Stimulated activated CD4-positive, alpha-beta T cell treated with anti-CD3 and anti-CD28 coated beads, Interleukin-1b, Interleukin-23, amount 100 ng/mL, for 1 hour (primary cell): ENCODE measurements at places on chromosomes 3 and 15.

DNA sequence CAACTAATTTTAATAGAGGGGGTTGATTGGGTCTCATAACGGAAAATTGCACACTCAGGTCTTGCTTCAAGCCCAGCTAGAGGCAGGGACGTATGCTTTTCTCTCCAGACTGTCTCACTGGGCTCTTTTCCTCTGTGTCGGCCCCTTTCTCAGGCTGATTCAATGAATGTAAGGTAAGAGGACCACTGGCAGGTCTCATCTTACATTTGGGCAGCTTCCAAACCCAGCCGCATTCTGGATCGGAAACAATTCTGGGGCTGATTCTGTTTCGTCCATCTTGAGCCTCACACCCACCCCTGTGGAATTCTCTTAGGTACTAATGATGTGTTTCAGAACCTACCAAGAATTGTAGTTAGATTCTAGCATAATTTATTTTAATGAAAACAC, 40.7 kb downstream of the TMEM212 start:
- DNase-seq, result no peak

GRCh38 chr15:70525551-70525950, 237.8 kb downstream of the UACA start:
- no peak for DNase-seq

DNA sequence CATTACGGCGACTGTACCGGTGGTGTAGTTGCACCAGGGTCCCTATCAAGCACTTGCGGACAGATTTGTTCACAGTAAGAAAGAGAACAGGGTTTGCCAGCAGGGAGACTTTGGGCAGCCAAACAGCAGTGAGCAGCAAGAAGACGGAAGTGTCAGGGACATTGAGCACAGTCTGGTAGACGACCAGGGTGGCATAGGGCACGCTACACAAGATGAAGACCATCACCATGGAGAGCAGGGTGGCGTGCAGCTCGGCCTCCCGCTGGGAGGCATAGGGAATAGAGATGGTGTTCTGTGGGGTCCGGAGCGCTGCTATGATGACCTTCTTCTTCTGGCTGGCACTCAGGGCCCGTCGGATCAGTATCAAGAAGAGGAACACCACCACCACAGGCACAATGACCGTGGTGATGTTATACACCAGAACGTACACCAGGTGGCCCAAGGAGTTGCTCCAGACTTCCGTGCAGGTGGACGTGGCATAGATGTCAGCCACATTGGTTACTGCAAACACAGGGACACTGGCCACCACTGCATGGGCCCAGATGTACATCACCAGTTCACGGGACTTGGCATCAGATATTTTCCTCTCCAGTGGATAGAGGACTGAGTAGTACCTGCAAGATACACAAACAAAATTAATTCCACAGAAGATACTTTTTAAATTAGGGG, 19.1 kb upstream of the FSIP1 start:
- DNase-seq, result no peak

DNA sequence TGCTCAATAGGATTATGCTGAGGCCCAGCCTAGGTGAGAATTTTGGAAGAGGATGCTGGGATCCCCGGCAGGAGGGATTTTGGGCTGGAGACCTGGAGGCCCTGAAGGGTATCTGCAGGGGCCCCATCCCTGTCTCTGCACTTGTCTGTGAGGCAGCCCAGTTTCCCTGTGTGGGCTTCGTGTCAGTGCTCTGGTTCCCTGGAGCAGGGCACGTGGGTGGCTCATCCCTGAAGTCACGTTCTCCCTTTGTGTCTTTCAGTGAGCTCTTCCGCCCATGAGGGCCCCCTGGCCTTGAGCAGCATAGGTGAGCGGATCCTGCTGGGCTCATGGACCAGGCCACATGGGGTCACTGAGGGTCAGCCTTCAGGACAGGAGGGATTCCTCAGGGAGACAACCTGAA, 217.9 kb downstream of the SNRPN start:
- no peak for DNase-seq

DNA sequence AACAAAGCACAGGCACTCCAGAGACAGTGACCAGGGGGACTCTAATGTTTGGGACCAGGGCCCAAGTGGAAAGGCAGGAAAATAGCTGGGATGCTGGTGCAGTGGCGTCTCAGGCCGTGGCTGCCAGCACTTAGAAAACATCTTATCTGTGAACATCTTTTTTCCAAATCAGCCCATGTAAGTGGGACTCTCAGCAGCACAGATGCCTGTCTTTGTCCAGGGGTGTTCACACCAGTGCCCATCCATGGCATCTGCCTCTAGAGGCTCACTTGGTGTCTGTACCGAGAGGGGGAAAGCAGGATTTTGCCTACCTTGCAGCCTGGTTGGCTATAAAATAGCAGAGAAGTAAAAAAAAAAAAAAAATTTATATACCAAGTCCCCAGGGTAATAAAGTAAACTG, 26.7 kb downstream of the SLC12A8 start:
- DNase-seq, result no peak

GRCh38 chr3:11131371-11131770, 22.9 kb upstream of the HRH1 start:
- no peak for DNase-seq

DNA sequence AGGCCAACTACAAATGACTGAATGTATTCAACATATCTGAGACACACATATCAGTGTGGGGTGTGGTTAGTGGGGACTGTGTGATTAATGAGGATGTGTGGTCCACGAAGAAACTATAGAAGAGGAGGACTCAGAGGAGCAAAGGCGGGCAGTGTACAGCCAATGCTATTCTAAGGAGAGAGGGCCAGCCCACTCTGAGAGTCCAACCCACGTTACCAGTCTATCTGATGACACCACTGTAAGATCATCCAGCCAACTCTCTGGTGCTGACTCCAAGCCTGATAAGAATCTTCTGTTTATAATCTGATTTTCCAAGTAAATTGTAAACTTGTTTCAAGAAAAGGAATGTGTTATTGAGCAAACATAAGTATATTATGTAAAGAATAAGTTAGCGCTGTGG, 47.2 kb downstream of the MCF2L2 start:
- DNase-seq, result no peak

- DNase-seq, result no peak
Observed at GRCh38 chr3:62277986-62278385, 95.4 kb downstream of the FEZF2 start.

GRCh38 chr3:188911026-188911850, 260.5 kb upstream of the TPRG1 start:
- no peak for DNase-seq

DNA sequence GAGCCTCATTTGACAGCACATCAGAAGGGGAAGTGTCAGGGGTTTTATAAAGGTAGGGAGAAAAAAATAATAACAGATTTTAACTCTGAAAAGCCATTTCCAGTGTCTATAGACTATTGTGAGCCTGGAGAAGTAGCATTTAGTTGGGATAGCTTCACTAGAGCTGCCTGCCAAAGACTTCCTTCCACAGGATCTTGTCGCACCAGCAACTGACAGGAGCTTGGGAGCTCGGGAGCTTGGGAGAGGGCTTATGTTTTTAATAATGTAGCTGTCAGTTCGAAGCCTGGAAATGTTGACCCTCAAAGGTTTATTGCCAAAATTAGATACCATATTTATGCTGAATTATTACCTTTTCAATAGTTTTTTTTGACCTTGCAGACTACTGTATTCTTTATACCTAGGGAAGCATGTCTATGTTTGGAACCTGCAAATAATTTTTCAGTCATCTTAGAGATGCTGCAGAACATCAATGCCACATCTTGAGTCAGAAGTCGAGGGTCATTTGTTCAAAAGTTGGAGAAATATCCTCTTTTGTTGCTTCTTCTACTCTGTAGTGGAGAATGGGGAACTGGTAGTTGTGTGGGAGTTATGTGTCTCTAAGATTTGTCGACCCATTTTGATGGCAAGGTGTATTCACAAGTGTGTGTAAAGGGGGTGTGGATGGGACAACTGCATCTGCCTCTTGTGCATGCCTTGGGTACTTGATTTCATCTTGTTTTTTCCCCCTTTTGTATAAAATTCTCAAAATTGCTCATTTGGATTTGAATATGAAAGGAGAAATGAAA, 41.7 kb downstream of the ARPP21 start:
- no peak for DNase-seq

DNA sequence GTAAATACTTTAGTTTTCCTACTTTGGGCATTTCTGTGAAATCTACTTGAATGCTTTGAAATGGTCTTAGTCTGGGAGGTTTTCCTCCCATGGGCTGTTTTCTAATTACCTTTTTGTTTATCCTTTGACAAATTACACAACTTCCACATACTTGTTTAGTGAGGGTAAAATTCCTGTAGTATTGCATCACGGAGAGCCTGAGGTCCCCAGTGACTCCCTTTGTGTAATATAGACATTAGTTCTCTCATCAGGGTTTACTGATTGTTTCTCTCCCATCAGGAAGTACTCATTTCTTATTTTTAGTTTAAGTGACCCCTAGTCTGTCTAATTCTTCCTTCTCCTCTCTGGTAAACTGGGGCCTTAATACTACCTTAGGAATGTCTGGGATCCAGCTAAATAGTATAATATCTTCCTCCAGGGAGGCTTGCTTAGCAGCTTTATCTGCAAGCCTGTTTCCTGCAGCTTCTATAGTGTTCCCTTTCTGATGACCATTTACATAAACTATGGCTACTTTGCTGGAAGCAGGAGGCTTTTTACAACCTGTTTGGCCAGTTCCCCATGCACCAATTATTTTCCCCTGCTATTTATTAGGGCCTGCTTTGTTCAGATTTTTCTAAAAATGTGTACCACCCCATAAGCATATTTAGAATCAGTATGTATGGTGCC, 87.2 kb upstream of the XCR1 start:
- no peak for DNase-seq

- no peak for DNase-seq
Observed at GRCh38 chr15:36275656-36276055, 303.8 kb upstream of the CDIN1 start.

DNA sequence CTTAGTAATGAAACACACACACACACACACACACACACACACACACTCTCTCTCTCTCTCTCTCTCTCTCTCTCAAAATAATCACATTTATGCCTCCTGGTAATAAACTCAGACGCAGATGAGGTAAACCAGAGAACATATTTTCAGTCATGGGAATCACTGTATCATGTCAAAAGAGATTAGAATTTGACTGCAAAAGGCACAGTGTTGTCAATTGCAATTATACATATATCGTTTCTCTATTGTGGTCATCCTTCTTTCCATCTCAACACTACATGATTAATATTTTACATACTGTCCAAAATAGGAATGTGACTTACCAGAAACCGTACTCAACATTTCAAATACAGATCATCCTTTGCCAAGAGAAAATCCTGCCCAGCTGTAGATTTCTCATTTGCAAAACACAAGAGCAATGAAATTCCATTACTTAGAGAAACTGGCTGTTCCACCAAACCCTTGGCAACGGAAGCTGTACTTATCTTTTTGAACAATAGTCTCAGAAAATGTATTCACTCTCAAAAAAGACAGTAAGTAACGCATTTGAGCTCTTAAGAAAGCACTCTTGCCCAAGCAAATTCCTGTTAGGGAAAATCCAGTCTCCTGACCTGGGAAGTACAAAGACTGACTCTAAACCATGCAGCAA, 24.3 kb downstream of the PDZRN3 start:
- no peak for DNase-seq

GRCh38 chr3:25259871-25260270, 168.2 kb upstream of the RARB start:
- DNase-seq, result no peak

DNA sequence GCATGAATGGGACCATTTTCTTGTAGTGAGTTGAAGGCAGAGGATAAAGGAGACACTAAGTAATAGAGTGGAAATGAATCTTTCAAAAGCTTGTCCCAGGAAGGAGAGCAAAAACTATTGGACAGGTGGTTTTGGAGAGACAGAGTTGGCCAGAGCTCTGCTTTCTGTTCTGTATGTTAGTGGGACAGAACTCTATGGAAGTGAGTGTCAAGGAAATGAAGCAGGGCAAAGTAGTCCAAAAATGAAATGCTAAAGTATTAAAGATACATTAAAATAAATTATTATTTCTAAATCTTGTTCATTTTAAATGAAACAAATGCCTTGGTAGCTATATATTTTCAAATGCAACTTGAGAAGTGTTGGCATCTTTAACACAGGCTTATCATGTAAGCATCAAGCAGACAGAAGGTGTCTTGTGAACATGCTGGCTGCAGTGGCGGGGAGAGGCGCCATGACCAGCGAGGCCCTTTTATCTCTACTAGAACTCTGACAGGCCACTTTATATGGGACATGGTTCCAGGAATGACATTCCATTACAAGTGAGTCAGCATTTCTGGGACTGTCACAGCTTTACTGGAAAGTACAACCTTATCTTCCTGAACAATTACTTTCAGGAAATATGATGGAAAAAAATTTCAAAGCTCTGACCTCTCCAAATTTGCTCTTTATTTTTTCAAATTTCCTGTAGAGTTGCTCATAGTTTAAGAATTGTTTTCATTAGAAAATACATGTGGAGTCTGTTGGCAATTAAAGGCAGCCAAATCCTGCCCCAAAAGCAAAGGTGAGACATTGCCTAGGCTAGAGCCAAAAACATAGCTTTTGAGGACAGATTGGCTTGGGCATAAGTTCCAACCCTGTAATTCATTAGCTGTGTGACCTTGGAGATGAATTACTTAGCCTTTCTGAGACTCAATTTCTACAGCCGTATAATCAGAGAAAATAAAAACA, 106.5 kb downstream of the ECT2 start:
- DNase-seq, result no peak

DNA sequence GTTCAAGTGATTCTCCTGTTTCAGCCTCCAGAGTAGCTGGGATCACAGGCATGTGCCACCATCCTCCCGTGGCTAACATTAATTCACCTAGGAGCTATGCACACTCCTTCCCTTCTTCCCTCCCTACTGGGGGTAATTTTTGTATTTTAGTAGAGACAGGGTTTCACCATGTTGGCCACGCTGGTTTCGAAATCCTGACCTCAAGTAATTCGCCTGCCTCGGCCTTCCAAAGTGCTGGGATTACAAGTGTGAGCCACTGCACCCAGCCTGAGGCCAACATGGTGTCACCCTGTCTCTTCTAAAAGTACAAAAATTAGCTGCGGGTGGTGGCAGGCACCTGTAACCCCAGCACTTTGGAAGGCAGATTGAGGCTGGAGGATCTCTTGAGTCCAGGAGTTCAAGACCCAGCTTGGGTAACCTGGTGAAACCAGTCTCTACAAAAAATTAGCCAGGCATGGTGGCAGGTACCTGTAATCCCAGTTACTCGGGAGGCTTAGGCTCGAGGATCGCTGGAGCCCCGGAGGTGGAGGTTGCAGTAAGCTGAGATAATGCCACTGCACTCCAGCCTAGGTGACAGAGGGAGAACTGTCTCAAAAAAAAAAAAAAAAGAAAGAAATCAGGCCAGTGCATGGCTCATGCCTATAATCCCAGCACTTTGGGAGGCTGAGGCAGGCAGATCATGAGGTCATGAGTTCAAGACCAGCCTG, 6.1 kb downstream of the RNU5B-1 start:
- DNase-seq, result no peak

DNA sequence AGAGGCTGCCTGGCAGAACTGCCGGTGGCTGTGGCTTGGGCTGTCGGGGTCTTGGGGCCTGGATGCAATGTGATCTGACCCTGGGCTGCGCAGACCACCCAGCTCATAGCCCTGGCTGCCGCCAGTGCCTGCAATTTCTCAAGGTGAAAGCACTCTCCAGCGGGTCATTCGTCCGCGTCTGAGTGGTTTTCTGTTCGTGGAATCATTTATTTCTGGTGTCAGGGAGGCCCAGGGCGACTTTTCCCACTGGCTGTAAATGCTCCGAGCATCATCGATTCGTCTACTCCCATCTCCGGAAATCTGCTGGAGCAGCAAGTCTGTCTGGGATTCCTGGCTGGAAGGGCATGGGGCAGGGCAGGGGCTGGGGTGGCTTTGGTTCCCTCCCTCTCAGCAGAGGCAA, 40.6 kb upstream of the ADPGK start:
- no peak for DNase-seq
